Aorta (tissue), 5 donors: ENCODE measurements at places on chromosomes 2 and 18. TPM values are rescaled to one million over a fixed set of nuclear protein-coding genes. Genes with fewer than 3 reads are reported as not detected.

COLEC12 gene
- total RNA-seq, result 46.1 TPM

OTX1 gene
- total RNA-seq, result not detected

HS6ST1 gene
- 17.4 TPM for total RNA-seq

CELF4 gene
- not detected for total RNA-seq

- DNase-seq, result no peak
- H3K27me3 ChIP-seq, result no peaks in the 10 kb centered on the region
- peaks cover 3% of the 10 kb centered on the region for H3K4me1 ChIP-seq
- H3K27ac ChIP-seq, result no peak overlapping the region
- H3K36me3 ChIP-seq, result no peaks in the 10 kb centered on the region
- no peak overlapping the region for H3K4me3 ChIP-seq
Observed at GRCh38 chr2:29462293-29462692, 347.1 kb downstream of the CLIP4 start.

- no peaks in the 10 kb centered on the region for H3K4me1 ChIP-seq
- H3K27me3 ChIP-seq, result no peaks in the 10 kb centered on the region
- no peak overlapping the region for H3K4me3 ChIP-seq
Observed at GRCh38 chr2:129888461-129888860, 91.0 kb upstream of the RAB6C start.

DNA sequence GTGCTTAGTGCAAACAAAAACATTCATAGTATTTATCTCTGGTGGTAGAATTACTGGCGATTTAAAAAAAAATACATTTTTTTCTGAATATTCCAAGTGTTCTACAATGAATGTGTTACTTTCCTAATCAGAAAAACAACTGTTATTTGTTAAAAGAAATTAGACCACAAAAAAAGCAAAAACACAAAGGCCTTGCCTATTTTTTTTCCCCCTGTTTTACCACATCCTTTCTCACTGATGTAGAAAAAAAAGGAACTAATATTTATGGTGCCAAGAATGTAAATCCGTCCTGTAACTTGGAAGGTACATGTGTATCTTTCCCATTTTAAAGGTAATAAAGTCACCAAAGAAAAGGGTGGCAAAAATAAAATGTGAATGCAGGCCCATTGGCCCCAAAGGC, 28.4 kb upstream of the MGAT4A start:
- DNase-seq, result no peak
- no peak overlapping the region for H3K27ac ChIP-seq
- no peak overlapping the region for H3K4me3 ChIP-seq
- H3K36me3 ChIP-seq, result no peaks in the 10 kb centered on the region
- H3K27me3 ChIP-seq, result no peaks in the 10 kb centered on the region
- no peaks in the 10 kb centered on the region for H3K4me1 ChIP-seq

DNA sequence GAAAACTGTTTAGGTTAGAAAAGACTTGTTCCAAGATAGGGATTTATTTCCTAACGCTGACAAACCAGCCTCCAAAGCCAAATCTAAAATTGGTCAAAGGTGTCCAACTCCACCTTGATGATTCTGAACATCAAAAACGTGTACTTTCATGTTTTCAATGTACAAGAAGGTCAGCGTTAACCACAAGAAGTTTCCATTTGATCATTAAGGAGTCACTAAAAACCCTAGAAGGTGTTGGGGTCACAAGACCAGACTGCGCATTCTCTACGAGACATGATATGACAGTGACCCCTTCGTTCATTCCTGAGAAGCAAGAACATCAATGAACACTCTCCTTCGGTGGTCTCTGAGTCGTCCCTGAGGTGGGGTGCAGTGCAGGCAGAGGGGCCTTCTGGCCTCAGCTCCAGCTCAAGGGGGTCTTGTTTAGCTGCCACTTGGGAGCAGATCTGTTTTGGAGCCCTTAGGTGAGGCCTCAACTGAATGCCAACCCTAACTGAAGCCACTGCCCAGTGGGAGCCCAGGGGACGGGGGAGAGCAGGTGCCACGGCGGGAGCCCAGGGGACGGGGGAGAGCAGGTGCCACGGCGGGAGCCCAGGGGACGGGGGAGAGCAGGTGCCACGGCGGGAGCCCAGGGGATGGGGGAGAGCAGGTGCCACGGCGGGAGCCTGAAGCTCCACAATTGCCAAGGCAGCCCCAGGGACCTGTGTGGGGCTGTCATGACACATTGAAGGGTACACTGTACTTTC, 55.2 kb downstream of the PARD6G start:
- H3K4me1 ChIP-seq, result no peaks in the 10 kb centered on the region
- no peak for DNase-seq
- H3K36me3 ChIP-seq, result no peaks in the 10 kb centered on the region
- H3K4me3 ChIP-seq, result no peak overlapping the region

- H3K27me3 ChIP-seq, result no peaks in the 10 kb centered on the region
- H3K27ac ChIP-seq, result no peak overlapping the region
- H3K4me3 ChIP-seq, result no peak overlapping the region
- DNase-seq, result no peak
- no peaks in the 10 kb centered on the region for H3K4me1 ChIP-seq
Observed at GRCh38 chr2:22829791-22830190, 555.2 kb upstream of the KLHL29 start.

DNA sequence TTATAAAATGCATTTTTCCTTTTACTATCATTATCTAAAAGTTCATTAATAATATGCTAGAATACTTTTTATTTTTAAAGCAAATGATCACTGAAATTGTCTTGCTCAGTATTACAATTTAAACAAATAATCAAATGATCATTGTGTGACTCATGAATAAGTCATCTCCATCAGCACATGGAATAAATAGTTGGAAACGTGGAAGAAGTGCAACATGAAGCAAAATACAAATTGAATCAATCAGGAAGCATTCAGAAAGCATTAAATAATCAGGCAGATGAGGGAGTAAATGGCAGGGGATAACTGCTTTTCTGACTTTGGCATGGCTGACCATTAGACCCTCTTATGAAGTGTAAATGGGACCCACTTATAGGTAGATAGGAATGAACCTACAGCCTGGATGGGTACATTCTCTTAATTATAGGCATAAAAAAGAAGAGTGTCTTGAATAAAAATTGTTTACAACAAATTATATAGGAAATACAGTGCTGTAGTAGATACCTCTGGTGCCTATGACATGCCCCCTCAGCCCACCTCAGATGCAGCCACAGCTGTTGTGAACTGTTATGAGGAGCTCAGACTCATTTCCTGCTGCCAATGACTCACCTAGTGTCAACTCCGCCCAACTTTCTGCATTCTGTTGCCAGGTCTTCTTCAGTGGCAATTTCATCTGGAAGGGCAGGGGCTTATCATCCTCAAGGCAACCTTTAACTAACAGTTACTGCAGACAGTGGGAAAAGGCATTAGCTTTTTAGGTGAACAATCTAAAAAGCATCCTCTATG, 936.0 kb downstream of the TRIB2 start:
- H3K36me3 ChIP-seq, result no peaks in the 10 kb centered on the region
- no peak overlapping the region for H3K4me3 ChIP-seq
- DNase-seq, result no peak
- H3K4me1 ChIP-seq, result no peaks in the 10 kb centered on the region
- no peaks in the 10 kb centered on the region for H3K27me3 ChIP-seq
- no peak overlapping the region for H3K27ac ChIP-seq

GRCh38 chr2:177740700-177741099, 331.9 kb downstream of the PDE11A start:
- H3K36me3 ChIP-seq, result no peaks in the 10 kb centered on the region
- no peak overlapping the region for H3K27ac ChIP-seq
- no peak overlapping the region for H3K4me3 ChIP-seq
- no peak for DNase-seq
- H3K4me1 ChIP-seq, result no peaks in the 10 kb centered on the region

GRCh38 chr2:78431241-78431640, 594.3 kb upstream of the REG3G start:
- no peak for DNase-seq
- no peaks in the 10 kb centered on the region for H3K4me1 ChIP-seq
- no peaks in the 10 kb centered on the region for H3K27me3 ChIP-seq
- H3K4me3 ChIP-seq, result no peak overlapping the region
- H3K36me3 ChIP-seq, result no peaks in the 10 kb centered on the region

DNA sequence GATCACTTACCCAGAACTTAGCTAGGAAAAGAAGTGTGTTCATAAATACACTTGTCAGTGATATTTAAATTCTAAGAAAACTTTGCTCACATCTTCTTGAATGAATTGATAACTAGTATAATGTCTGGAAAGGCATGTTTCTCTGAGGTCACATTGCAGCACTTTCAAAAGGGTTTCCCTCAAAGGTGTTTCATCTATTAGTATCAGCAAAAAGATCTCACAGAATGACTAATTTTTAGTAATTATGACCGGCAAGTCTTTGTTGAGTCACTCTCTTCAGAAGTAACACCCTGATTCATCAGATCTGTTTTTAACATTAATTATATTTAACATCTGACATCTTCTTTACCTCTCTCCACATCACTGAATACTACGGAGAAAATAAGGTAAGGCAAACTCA, 222.3 kb downstream of the IKZF2 start:
- no peak overlapping the region for H3K27ac ChIP-seq
- H3K27me3 ChIP-seq, result no peaks in the 10 kb centered on the region

DNA sequence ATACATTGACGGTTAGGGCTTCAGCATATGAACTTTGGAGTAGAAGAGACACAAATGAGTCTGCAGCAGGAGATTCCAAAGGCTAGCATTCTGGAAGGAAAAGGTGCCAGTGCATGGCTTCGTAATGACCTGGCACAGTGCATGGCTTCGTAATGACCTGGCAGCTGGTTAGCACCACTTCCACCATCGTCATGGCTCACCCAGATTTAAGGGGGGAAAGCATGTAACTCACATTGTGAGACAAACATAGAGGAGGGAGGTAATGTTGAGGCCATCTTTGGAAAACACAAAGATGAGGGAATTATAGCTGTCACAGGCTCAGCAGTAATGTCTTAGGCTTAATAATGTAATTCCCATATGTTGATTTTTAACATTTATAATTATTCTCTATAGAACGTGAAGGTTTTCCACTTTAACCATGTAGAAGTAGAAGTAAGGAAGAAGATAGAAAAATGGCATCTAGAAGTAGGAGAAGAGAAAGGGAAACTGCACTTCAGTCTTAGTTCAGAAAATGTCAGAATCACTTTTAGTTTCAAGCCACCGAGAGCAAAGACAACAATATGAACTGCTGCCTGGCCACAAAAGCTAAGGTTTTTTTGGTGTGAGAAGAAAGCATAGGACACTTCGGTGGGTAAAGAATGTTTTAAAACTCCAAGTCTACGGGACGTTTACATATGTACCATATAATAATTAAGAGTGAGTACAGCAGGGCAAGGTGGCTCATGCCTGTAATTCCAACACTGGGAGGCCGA, 6.8 kb upstream of the STK25 start:
- H3K36me3 ChIP-seq, result no peaks in the 10 kb centered on the region
- no peaks in the 10 kb centered on the region for H3K27me3 ChIP-seq
- no peak overlapping the region for H3K27ac ChIP-seq
- H3K4me3 ChIP-seq, result no peak overlapping the region
- H3K4me1 ChIP-seq, result no peaks in the 10 kb centered on the region

DNA sequence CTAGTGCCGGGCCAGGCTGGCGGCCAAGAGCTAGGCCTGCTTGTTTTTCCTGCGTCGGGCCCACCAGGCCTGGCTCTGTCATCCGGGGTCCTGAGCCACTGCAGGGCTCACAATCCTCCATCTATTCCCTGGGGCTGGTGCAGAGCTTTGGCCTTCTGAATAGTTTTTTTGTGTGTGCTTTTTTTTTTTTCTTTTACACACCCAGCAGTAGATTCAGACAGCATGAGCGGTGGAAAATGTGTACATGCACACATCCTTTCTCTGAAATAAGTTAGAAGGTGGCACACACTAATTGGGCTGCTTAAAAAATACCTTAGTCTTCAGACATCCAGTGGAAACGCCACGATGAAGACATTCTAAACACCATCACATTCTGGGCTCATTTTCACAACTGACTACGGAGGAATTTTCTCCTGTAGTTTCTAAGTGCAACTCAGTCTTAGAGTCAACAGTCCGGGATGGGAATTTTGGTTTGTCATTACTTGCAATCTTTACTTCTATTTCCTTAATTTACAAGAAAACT, 6.1 kb downstream of the ZFP36L2 start:
- H3K4me1 ChIP-seq, result no peaks in the 10 kb centered on the region
- H3K27ac ChIP-seq, result peak overlapping the region; percentile 89
- no peak overlapping the region for H3K4me3 ChIP-seq
- H3K36me3 ChIP-seq, result peaks cover 10% of the 10 kb centered on the region
- no peaks in the 10 kb centered on the region for H3K27me3 ChIP-seq

DNA sequence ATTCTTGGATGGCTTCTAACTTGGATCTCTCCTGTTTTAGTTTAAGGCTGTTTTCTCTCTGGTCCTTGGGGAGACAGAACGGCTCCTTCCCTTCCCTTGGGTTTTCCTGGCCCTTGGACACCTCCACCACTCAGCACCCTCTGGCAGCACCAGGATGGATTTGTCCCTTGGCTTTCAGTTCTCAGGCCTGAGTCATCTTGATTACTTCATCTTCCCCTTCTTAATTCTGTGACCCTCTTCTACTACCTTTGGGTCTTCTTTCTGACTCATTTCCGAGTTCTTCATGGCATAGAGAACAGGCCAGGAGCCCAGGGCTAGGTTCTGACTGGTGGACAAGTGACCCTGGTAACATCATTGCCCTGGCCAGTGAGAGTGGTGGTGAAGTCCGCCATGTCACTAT, 14.9 kb downstream of the IGFBP2 start:
- H3K4me3 ChIP-seq, result no peak overlapping the region
- H3K36me3 ChIP-seq, result peaks cover 3% of the 10 kb centered on the region
- H3K27me3 ChIP-seq, result no peaks in the 10 kb centered on the region
- no peak for DNase-seq

GRCh38 chr18:3052411-3052758, 39.4 kb upstream of the LPIN2 start:
- H3K4me3 ChIP-seq, result no peak overlapping the region
- H3K4me1 ChIP-seq, result no peaks in the 10 kb centered on the region
- no peak for DNase-seq
- no peaks in the 10 kb centered on the region for H3K27me3 ChIP-seq
- H3K27ac ChIP-seq, result no peak overlapping the region

DNA sequence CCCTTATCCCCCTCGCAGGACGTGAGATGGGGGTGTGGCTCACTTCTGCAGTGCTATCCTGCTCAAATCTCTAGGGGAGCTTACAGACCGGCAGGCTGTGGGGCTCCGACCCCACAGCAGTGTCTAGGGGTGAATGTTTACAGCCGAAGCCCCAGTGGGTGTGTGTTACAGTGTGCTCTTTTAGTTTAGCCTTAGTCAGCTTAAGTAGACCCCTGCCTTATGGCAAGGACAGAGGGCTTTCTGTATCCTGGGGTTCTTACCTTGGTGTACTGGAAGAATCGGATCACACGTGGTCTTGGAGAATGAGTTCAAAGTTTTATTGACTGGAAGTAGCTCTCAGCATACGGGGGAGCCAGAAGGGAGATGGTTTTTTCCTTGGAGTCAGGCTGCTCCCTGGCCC, 348.2 kb upstream of the GYPC start:
- H3K36me3 ChIP-seq, result no peaks in the 10 kb centered on the region
- no peaks in the 10 kb centered on the region for H3K4me1 ChIP-seq
- H3K27me3 ChIP-seq, result no peaks in the 10 kb centered on the region
- no peak overlapping the region for H3K27ac ChIP-seq
- no peak for DNase-seq
